Stimulated activated CD8-positive, alpha-beta memory T cell treated with anti-CD3 and anti-CD28 coated beads, Interleukin-2, amount 100 ng/mL, for 1 hour (primary cell): ENCODE measurements at places on chromosomes 11 and 22.

DNA sequence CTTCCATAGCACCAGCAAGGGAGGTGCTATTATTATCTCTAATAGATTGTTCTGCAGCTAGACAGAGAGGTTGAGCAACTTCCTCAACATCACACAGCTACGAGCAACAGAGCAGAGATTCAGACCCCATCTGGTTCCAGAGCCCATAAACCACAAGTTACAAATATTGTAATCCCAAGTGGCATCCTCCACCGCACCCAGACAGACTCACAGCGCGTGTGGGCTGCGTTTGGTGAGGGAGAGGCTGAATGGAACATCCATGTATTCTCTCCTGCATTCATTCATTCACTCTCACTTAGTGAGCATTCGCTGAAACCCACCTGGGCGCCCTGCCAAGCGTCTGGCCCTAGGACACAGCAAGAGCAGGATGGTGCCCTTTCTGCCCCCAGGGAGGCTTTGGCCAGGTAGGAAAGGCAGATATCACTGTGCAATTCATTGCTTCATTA, 33.5 kb downstream of the LIF start:
- no peak for DNase-seq

DNA sequence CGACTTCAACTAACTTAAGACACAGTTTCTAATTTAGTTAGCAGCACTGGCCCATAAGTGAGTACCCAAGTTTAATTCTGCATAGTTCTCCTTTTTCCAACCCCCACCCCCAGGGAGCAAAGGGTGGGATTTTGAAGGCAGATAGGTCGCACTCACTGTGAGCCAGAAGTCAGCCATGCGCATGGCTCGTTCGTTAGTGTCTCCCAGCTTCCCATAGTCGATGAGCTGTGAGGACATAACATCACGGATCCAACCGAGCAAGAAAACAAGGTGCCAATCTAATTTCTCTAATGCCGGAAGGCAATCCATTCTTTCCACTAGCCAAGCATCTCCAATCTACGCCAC, 577 bp downstream of the MRPL17 start:
- DNase-seq = no peak

DNA sequence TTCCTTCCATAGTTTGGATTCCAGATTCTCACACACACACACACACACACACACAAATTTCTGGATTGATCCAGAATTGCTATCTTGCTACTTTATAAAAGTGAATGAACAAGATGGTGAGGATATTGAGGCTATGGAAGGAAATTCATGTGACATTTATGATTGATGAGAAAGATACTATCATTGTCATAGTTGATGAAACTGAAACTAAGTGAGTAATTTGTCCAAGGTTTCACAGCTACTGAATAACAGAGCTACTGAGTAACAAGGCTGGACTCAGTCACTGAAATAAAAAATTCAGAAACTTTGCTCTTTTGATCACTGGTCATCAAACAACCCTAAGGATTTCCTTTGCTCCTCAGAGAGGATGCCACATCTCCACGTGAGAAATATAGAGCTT, 16.2 kb downstream of the OR5D16 start:
- no peak for DNase-seq

DNA sequence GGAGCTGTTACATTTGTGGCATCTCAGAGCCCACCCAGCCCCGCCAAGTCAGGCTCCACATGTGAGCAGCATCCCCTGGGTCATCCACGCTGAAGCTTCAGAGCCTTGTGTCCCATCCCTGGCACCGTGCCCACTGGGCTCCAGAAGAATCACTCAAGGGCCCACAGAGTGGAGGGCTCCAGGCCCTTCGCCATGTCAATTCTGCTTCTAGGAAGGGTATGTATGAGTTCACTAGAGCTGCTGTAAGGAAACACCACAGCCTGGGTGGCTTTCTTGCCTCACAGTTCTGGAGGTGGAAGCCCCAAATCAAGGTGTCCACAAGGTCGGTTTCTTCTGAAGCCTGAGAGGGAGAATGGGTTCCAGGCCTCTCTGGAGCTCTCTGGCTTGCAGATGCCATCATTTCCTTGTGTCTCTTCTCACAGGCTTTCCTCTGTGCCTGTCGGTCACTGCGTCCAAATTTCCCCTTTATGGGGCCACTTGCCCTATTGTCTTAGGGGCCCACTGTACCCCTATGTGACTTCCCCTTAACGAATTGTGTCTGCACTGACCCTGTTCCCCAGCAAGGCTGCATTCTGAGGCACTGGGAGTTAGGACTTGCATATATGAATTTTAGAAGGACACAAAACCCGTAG, 1476.0 kb downstream of the TBC1D22A start:
- DNase-seq = no peak

- DNase-seq = no peak
Measured at GRCh38 chr11:69000831-69001242, 12.2 kb downstream of the MRGPRF start.

- no peak for DNase-seq
Measured at GRCh38 chr11:8584082-8584481, 9.9 kb downstream of the STK33 start.
